ENCODE measurements at places on chromosomes 2 and 18.

DNA sequence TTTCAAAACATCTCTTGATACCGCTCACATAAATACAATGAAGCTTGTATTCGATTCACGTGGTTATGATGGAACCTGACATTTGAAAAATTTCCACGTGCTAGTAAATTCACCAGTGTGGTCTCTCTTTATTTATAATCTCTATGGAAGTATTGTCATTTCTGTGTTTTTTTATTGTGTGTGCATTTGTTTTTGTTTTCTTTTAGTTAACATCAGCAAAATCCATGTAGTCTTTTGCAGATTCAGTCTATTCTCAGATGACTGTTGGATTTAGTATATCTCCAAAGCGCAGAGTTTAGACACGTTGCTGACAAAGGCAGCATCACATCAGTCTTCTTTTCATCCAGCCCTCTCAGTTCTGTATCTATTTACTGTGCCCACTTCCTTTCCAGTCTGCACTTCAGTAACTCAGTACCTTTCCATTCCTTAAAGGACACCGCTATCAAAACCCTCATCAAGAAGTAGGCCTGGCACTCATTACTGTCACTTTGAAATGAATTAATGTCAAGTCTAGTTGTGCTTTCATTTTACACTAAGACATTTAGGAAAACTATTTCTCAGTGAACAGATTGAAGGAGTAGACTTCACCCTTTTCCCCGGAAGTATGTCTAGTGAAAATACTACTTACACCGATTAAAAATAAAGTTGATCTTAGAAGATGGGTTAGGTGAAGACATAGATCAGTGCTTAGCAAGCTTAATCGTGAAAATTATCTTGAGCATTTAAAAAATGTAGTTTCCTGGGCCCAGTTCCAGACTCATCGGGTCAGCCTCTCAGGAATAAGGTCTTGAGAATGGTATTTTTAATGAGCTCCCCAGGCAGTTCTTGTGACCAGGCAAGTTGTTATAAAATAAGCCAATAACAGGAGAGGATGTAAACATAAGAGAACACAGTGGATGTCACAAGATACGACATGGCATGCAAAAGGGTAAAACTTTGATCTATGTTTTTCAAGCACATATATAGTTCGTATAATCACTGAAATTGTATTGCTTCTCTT is 506.8 kb upstream of the ZEB2 start:
- no peak for DNase-seq

DNA sequence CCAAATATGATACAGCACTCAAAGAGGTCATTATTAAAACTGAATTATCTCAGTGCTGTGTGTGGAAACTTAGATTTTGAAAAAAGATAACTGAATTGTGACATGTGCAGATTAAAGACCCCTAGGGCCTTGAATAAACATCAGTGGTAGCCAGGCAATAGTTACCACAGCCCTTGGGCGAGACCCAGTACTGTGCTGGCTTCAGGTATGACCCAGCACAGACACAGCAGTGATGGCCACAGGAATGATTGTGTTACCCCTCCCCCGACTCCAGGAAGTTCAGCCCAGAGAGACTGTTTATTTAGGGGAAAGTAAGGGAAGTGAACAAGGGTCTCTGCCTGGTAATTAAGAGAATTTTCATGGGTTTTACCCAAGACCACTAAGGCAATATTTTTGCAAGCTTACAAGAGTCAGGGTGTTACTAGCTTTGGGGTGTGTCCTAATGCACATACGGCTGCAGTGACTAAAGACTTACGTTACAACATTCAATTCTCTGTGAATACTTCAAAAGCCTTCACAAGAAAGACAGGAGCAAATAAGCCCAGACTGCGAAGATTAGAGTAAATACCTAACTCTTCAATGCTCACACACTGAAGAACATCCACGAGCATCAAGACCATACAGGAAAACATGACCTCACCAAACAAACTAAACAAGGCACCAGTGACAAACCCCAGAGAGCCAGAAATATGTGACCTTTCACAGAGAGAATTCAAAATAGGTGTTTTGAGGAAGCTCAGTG is 28.2 kb upstream of the ITGAV start:
- no peak for DNase-seq

- DNase-seq, result no peak
Observed at GRCh38 chr2:218344090-218344754, 12.4 kb upstream of the CATIP start.

DNA sequence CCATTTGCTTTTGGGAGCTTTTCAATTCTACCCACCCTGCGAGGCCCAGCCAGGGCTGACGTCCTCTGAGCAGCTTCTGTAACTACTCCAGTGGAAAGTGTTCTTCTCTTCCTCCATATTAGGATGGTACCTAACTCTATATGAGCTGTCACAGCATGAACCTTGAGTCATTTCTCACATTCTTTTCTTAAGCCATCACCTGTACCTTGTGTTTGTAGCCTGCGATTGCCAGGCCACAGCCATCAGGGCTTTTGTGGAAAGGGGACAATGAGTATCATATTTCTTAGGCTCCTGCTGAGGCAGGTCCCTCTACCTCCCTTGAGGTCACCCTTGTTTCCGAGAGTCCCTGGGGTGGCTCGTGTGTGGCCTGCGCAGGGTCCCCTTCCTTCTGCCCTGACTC is 144.5 kb upstream of the DLX2 start:
- DNase-seq, result no peak

- DNase-seq, result no peak
Observed at GRCh38 chr2:152251211-152251610, 75.6 kb upstream of the STAM2 start.

DNA sequence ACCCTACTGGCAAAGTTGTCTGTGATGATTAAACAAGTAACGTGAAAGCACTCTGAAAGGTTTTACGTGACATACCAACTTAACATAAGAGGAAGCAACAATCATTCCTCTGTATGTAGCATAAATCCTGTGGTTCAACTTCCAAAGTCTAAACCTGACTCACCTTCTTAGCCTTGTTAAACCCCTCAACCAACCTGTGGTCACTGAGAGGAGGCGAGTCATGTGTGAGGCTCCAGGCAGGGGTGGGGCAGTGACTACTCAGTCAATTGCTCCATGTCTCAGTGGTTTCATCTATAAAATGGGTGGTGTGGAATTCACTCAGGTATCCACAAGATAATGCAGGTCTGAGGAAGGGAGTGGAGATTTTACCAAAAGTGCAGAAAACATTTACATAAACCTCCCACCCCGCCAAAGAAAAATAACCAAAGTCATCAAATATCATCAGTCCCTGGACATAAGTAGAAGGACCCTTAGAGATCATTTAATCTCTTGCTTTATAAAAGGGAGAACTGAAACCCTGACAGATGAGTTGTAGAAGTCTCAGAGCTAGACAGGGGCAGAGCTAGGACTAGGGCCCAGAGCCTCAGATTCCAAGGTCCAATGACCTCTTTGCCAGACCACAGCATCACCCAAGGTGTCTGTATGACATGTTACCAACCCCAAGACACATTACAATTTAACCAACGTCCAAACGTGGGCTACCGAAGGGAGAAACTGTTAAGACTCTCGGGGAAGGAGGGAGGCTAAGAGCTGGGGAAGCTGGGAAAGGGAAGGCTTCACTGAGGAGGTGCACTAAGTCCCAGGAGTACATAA is 3.7 kb upstream of the PCBP1 start:
- peak; percentile 46 for DNase-seq

DNA sequence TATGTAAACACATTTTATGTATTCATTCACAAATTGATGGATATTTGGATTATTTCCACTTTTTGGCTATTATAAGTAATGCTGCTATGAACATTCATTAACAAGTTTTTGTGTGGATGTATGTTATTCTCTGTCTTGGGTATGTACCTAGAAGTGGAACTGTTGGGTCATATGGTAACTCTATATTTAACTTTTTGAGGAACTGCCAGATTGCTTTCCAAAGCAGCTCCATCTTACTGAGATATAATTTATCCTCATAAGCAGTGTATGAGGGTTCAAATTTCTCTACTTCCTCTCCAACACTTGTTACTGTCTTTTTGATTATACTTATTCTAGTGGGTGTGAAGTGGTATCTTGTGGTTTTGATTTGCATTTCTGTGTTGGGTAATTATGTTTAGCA is 7.1 kb upstream of the EML6 start:
- no peak for DNase-seq

Data from activated CD4-positive, alpha-beta T cell treated with anti-CD3 and anti-CD28 coated beads for 4 hours (primary cell).